ENCODE measurements at places on chromosomes 16 and 17. TPM values are rescaled to one million over a fixed set of nuclear protein-coding genes. Genes with fewer than 3 reads are reported as not detected.

DNA sequence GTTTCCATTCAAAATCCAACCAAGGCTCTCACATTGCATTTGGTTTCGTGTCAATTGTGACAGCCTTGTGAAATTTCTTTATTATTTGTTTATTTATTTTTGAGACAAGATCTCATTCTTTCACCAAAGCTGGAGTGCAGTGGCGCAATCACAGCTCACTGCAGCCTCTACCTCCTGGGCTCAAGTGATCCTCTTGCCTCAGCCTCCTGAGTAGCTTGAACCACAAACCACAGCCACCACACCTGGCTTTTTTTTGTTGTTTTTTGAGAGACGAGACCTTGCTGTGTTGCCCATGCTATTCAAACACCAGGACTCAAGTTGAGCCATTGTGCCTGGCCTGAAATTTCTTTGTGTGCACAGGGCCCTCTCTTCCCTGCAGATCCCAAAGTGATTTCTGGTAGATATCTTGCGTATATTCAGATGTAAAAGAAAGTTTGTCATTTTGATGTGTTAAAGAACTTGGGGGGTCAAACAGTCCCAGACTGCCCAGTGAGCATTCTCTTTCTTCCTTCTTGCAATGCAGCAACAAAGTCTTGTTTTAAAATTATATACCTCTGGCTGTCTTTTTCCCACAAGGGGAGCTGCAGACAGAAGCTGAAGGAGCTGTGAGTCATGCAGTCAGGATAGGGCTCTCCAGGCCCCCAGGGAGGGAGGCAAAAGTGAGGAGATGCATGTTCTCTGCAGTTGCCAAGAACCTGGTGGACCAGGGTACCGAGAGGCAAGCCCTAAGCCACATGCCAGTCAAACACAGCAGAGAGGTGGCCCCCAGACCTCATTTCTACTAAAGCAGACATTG lies 15.5 kb upstream of the USP22 start:
- no peak for DNase-seq
- H3K4me3 ChIP-seq, result no peak overlapping the region
- no peaks in the 10 kb centered on the region for H3K4me1 ChIP-seq

The STAT5A gene
- total RNA-seq, result 0.91 TPM

DNA sequence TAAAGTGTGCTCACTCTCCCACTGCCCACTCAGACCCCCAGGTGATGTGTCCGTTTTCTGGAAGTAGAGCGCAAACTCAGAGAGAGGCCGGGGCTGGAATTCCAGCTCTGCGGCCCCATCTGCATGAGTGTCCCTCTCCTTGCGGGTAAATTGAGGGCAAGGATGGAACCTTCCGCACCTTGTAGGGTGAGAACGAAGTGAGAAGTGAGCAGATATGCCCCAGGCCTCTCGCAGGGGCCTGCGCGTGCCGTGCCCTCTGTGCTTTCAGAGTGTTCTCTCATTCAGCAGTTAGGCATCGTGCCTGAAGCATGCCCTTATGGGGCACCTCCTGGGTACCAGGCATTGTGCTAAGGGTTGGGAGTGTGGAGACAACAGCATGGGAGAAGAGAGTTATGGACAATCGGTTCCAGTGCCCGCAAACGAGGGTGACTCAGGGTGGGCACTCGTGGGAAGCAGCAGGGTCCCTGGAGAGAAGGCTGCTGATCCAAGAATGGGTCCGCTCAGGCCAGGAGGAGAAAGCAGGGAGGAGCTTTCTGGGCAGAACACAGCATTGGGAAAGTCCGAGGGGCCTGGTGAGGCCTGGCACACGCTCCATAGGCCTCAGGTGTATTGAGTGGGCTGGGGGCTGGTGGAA lies 23.8 kb downstream of the CMIP start:
- H3K27ac ChIP-seq, result no peak overlapping the region
- DNase-seq, result no peak
- H3K4me1 ChIP-seq, result no peaks in the 10 kb centered on the region
- peaks cover 16% of the 10 kb centered on the region for H3K36me3 ChIP-seq
- no peaks in the 10 kb centered on the region for H3K27me3 ChIP-seq
- no peak overlapping the region for H3K4me3 ChIP-seq

GRCh38 chr16:4979736-4980660 lies 21.9 kb downstream of the SEC14L5 start:
- no peak overlapping the region for H3K4me3 ChIP-seq
- no peaks in the 10 kb centered on the region for H3K4me1 ChIP-seq
- DNase-seq, result no peak
- H3K27me3 ChIP-seq, result no peaks in the 10 kb centered on the region
- no peaks in the 10 kb centered on the region for H3K36me3 ChIP-seq

The CACNG5 gene
- total RNA-seq, result not detected

DNA sequence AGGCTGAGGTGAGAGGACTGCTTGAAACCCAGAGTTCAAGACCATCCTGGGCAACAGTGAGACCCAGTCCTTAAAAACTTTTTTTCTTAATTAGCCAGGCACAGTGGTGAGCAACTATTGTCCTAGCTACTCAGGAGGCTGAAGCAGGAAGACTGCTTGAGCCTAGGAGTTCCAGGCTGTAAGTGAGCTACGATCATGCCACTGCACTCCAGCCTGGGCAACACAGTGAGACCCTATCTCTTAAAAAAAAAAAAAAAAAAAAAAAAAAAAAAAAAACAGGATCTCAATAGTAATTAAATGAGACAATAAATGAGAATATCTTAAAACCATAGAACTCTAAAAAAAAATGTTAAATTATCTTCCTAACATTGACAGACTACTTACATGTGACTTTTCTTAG lies 14.3 kb downstream of the SMURF2 start:
- H3K27ac ChIP-seq, result no peak overlapping the region
- H3K36me3 ChIP-seq, result peaks cover 18% of the 10 kb centered on the region
- H3K4me3 ChIP-seq, result no peak overlapping the region
- peaks cover 45% of the 10 kb centered on the region for H3K4me1 ChIP-seq
- no peaks in the 10 kb centered on the region for H3K27me3 ChIP-seq

DNA sequence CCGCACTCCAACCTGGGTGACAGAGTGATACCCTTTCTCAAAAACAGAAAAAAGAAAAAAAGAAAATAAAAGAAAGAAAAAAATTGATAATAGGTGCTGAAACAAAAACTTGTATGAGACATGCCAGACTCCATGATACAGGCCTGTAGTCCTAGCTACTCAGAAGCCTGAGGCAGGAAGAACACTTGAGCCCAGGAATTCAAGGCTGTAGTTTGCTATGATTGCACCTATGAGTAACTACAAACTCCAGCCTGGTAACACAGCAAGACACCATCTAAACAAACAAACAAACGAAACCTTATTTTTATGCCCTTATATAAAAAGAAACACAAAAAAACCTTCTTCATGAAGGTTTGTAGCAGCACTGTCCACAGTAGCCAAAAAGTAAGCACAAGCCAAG lies 5.0 kb upstream of the CMTM4 start:
- no peak overlapping the region for H3K4me3 ChIP-seq
- no peak overlapping the region for H3K27ac ChIP-seq
- H3K4me1 ChIP-seq, result 0 out of 2 replicates have a peak, but pooled peaks cover 3% of the 10 kb centered on the region
- no peaks in the 10 kb centered on the region for H3K27me3 ChIP-seq
- DNase-seq, result no peak

GRCh38 chr16:50121721-50122445 lies 31.2 kb upstream of the TENT4B start:
- no peaks in the 10 kb centered on the region for H3K4me1 ChIP-seq
- H3K36me3 ChIP-seq, result no peaks in the 10 kb centered on the region
- no peaks in the 10 kb centered on the region for H3K27me3 ChIP-seq
- DNase-seq, result no peak

- no peak for DNase-seq
- H3K36me3 ChIP-seq, result no peaks in the 10 kb centered on the region
- no peaks in the 10 kb centered on the region for H3K27me3 ChIP-seq
- no peak overlapping the region for H3K4me3 ChIP-seq
Observed at GRCh38 chr17:27268394-27269085, 25.4 kb upstream of the WSB1 start.

GRCh38 chr17:67800495-67800928 lies 24.8 kb upstream of the BPTF start:
- no peaks in the 10 kb centered on the region for H3K36me3 ChIP-seq
- no peak overlapping the region for H3K27ac ChIP-seq
- H3K4me3 ChIP-seq, result no peak overlapping the region
- H3K4me1 ChIP-seq, result no peaks in the 10 kb centered on the region

DNA sequence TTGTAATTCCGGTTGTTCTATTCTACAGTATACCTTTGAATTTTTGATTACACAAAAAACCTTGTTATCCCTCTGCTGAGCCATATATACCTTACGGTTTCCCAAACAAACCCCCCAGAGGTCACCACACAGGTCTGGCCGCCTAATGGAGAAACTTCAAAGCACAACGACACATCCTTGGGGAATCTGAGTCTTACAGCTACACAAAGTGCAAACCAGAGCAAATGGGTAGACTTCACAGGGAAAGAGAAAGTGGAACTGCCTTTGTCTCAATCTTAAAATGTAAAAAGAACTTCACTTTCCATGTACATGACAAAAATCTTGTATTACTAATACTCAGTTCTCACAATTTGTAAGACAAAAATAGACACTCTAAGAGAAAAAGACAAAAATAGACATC lies 2.7 kb downstream of the FBXO31 start:
- no peak for DNase-seq
- H3K36me3 ChIP-seq, result 0 out of 2 replicates have a peak, but pooled peaks cover 7% of the 10 kb centered on the region
- no peak overlapping the region for H3K27ac ChIP-seq
- H3K27me3 ChIP-seq, result no peaks in the 10 kb centered on the region
- peaks cover 42% of the 10 kb centered on the region for H3K4me1 ChIP-seq

DNA sequence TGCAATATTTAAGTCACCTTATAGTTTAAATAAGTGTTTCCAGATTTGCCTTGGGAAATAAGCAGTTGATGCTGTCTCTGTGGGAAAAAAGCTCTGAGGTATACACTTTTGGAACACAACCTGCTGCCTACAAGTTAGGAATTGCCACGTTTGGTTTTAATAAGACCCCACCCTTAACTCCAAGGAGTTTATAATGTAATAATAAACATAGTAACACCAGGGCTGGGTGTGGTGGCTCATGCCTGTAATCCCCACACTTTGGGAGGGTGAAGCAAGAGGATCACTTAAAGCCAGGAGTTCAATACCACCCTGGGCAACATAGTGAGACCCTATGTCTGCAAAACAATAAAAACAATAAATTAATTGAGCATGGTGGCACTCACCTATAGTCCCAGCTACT lies 15.9 kb upstream of the SMG1 start:
- H3K4me1 ChIP-seq, result peaks cover 27% of the 10 kb centered on the region
- no peak for DNase-seq
- no peaks in the 10 kb centered on the region for H3K36me3 ChIP-seq
- H3K4me3 ChIP-seq, result no peak overlapping the region

GRCh38 chr17:14225254-14225980 lies 11.2 kb downstream of the CDRT15 start:
- no peak for DNase-seq
- no peaks in the 10 kb centered on the region for H3K4me1 ChIP-seq
- H3K36me3 ChIP-seq, result no peaks in the 10 kb centered on the region
- H3K4me3 ChIP-seq, result no peak overlapping the region
- no peak overlapping the region for H3K27ac ChIP-seq

GRCh38 chr17:29930409-29931010 lies 482 bp upstream of the SSH2 start:
- H3K4me3 ChIP-seq, result peak overlapping the region; percentile 74
- H3K27me3 ChIP-seq, result no peaks in the 10 kb centered on the region
- no peaks in the 10 kb centered on the region for H3K36me3 ChIP-seq
- peak overlapping the region; percentile 85 for H3K27ac ChIP-seq
- DNase-seq, result no peak

DNA sequence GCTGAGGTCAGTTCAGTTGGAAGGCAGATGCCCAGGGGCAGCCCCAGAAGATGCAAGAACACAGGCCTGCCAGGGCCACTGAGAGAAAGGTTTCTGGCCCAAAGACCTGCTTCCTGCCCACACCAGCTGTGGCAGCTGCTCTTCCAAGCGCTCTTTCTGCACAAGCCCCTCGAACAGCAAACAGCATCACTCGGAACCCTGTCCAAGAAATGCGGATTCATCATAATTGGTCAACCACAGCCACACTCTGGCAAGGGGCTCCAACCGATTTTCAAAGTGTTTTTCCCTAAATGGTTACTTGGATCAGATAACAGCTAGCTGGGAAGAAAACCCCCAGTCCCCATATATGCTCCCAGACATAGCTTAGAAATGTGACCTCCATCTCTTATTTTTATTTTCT lies 71.1 kb upstream of the DNAH17 start:
- H3K36me3 ChIP-seq, result no peaks in the 10 kb centered on the region
- peaks cover 10% of the 10 kb centered on the region for H3K27me3 ChIP-seq
- no peaks in the 10 kb centered on the region for H3K4me1 ChIP-seq
- DNase-seq, result no peak
- no peak overlapping the region for H3K4me3 ChIP-seq

The SOCS1 gene
- total RNA-seq, result 4.9 TPM

DNA sequence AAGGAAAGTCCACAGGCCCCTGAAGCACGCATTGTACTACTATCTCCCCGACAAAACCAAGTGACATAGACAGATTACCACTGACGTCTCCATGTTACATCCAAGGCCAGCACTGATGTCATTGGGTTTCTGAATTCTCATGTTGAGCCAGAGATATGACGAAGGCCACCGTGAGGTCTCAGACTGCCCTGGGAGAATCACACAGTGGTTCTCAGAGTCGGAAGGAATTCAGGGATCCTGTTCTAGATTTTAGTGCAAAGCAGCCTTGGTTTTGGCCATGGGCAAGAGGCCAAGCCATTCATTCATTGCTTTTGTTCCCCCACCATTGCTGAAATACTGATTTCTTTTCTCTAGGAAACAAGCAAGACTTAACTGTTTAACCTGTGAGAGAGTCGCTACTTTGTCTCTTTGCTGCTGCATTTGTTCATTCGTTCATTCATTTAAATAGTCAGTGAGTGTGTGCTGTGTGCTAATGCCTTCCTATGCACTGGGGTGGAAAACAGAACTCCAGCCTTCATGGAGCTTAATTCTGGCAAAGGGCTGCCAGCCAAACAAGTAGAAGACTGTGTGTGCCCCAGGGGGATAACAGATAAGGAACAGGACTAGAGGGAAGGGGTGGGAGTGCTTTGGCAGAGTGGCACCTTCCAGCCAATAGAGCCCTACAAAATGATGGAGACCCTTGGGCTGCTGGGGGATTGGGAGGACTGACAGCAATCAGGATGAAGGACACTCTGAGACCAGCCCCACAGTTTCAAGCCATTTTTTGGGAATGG lies 222.3 kb downstream of the MSI2 start:
- peaks cover 8% of the 10 kb centered on the region for H3K4me1 ChIP-seq
- H3K27ac ChIP-seq, result no peak overlapping the region
- H3K4me3 ChIP-seq, result no peak overlapping the region
- H3K27me3 ChIP-seq, result no peaks in the 10 kb centered on the region
- no peak for DNase-seq

The CD2BP2 gene
- total RNA-seq, result 51.8 TPM

DNA sequence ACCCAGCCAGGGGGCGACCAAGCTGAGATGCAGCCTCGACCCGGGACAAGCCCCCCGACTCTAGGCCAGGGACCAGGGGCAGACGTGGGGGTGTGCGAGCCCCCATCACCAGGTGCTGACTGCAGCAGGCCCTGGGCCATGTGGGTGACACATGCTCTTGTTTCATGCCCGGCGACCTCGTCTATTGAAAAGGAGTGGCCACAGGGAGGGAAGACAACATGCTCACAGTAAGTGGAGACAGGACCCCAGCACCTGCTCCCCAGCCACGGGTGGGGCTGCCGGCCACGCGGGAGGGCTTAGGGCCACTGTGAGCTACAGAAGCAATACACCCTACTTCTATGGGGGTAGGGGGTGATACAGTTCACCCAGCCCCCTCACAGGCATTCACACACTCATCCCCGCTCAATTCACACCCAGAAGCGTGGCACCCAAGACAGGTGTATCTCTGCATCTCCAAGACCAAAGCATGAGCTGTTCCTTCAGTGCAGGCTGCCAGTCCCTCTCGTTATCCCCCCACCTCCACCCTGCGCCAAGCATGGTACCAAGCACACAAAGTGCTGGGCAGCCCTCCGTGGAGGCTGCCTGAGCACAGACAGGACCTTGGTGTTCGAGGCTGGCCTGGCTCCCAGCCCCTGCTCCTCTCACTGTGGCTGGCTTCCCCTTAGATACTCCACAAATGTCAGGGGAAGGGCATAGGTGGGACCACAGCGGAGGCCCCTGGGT lies 13.6 kb downstream of the VASN start:
- no peaks in the 10 kb centered on the region for H3K36me3 ChIP-seq
- H3K27ac ChIP-seq, result no peak overlapping the region
- no peak overlapping the region for H3K4me3 ChIP-seq
- H3K4me1 ChIP-seq, result no peaks in the 10 kb centered on the region

All from HCT116 (cell line).